ENCODE measurements at places on chromosomes 3 and 15.

- no peak for DNase-seq
Measured at GRCh38 chr15:73589766-73590165, 43.4 kb downstream of the NPTN start.

- DNase-seq = no peak
Measured at GRCh38 chr3:169094204-169094603, 569.3 kb downstream of the MECOM start.

- DNase-seq = no peak
Measured at GRCh38 chr3:99872923-99873254, 55.2 kb downstream of the CMSS1 start.

- DNase-seq = no peak
Measured at GRCh38 chr3:179166561-179167201, 18.5 kb downstream of the PIK3CA start.

GRCh38 chr3:115548611-115549010 lies 74.7 kb upstream of the GAP43 start:
- DNase-seq = no peak

GRCh38 chr3:172624999-172625398 lies 85.9 kb downstream of the NCEH1 start:
- DNase-seq = no peak

- no peak for DNase-seq
Measured at GRCh38 chr3:7977245-7978086, 524.2 kb upstream of the LMCD1 start.

GRCh38 chr3:28347374-28348264 lies 902 bp upstream of the ZCWPW2 start:
- no peak for DNase-seq
